ENCODE measurements at places on chromosomes 5 and 9.

GRCh38 chr5:94326586-94326985 is 291.8 kb downstream of the KIAA0825 start:
- no peak for DNase-seq

- no peak for DNase-seq
Observed at GRCh38 chr5:36496471-36496870, 109.9 kb upstream of the SLC1A3 start.

DNA sequence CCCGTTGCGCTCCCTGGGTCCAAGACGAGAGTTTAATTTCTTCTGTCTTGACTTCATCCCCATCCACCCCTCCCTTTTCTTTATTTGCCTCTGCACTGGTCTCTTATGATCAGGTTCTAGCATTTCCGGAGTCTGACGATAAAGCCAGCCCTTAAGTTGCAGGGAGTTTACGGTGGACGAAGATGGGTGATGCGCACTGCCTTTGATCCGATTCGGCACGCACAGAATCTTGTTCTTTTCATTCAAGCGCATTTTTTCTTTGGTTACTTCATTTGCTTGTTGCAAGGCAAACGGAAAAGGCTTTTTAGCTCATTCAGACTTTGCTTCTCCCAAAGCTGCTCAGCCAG is 488 bp upstream of the MCTP1 start:
- no peak for DNase-seq

DNA sequence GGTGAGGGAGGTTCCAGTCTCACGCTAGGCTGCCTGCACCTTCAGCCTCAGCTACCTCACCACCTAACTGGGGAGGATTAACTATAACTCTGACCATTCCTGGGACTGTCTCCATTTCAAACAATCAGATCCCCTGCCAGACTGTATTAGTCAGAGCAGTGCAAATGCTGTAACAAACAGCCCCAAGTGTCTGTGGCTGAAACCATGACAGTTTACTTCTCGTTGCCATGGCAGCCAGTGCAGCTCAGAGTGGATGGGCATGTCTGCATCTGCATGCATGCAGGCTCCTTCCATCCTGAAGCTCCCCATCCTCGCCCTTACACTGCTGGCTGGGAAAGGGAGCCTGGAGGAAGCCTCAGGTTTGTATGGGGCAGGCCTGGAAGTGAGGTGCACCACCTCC is 86.7 kb downstream of the KCNIP1 start:
- no peak for DNase-seq

GRCh38 chr5:13511442-13511841 is 433.0 kb downstream of the DNAH5 start:
- DNase-seq, result no peak

DNA sequence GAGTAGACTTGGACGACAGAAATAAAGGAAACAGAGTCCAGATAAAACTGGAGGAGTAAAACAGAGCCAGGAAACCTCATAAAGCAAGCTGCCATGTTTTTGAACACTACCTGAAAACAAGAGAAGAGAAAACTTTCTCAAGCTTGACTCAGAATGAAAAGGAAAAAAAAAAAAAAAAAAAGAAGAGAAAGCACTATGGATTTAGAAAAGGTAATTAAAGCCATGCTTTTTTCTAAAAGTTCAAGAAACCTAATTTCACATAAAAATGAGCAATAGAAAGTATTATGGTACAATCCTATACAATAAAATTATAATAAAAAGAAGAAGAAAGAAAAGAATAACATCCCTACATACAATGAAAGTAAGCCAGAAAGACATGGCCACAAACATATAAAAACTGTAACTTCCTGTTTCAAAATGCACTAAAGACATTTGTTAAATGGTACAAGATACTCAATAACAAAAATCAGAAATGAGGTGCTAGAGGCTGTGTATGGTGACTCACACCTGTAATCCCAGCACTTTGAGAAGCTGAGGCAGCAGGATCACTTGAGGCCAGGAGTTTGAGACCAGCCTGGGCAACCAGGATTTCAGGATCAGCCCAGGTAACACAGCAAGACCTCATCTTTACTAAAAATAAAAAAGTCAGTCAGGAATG is 129.5 kb downstream of the SIL1 start:
- no peak for DNase-seq

- DNase-seq, result no peak
Observed at GRCh38 chr5:8560776-8561175, 691.8 kb downstream of the MTRR start.

- no peak for DNase-seq
Observed at GRCh38 chr9:80787636-80788035, 901.7 kb downstream of the TLE1 start.

- no peak for DNase-seq
Observed at GRCh38 chr5:109743770-109744212, 54.1 kb downstream of the MAN2A1 start.

- no peak for DNase-seq
Observed at GRCh38 chr9:71854811-71855210, 56.2 kb downstream of the ABHD17B start.

- peak; percentile 60 for DNase-seq
Observed at GRCh38 chr5:132181011-132181629, 46.5 kb downstream of the P4HA2 start.

DNA sequence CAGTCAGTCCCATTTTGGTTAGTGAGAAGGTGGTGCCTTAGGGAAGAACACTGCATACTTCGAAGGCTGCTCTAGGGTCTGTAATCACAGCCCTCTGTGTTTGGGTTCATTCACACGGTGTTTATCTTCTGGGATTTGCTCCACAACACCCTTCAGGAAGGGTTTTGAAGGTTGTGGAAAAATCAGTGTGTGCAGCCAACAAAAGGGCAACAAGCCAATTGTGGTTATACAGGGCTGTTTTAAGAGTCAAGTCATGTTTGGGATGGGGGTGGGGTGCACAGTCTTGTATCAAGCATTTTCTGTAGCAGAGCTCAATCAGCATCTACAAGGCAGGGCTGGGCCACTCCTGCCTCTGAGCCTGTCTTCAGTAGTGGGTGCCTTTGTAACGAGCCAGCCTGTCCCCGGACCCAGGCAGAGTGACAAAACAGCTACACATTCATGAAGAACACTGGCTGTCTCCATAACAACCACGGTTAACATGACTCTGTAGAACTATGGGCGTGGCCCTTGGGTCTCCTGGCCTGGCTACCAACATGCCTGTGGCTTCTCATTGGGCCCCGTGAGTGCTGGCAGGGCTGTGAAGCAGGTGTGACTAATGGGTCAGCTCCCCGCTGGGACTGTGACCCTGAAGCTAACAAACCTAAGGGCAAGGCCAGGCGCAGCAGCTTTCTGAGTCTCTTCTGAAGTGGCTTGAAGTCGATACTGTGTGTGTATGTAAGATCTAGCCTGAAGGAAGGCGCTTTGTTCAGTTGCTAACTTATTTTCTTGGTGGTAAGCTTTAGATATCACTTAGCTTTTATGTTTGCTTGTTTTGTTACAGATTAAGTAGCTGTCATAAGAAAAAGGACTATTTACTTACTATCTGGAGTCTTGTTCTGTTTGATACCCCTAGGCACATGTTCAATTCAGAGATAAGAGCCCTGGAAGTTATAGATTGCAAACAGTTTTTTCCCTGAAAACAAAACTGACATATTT is 27.9 kb upstream of the GOLM1 start:
- DNase-seq, result peak; percentile 86

DNA sequence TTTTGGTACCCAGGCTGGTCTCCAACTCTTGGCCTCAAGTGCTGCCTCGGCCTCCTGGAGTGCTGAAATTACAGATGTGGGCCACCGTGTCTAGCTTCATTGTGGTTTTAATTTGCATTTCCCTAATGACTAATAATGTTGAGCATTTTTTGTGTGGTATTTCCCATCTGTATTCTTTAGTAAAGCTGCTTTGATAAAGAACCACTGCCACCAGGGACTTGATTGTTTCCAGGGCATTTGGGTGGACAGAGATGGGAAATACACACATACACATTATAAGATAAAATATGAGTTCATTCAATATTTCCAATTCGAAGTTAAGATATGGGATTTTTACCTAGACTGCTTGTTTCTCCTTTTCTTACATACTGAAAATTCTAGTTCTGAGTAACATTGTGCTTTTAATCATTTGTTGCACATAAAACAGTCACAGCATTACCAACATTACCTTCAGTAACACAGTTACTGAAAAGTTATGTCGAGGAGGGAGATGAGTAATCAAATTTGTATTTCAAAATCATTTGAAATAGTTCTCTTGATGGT is 28.9 kb downstream of the HABP4 start:
- no peak for DNase-seq

GRCh38 chr5:124697933-124698591 is 48.4 kb downstream of the ZNF608 start:
- DNase-seq, result no peak

DNA sequence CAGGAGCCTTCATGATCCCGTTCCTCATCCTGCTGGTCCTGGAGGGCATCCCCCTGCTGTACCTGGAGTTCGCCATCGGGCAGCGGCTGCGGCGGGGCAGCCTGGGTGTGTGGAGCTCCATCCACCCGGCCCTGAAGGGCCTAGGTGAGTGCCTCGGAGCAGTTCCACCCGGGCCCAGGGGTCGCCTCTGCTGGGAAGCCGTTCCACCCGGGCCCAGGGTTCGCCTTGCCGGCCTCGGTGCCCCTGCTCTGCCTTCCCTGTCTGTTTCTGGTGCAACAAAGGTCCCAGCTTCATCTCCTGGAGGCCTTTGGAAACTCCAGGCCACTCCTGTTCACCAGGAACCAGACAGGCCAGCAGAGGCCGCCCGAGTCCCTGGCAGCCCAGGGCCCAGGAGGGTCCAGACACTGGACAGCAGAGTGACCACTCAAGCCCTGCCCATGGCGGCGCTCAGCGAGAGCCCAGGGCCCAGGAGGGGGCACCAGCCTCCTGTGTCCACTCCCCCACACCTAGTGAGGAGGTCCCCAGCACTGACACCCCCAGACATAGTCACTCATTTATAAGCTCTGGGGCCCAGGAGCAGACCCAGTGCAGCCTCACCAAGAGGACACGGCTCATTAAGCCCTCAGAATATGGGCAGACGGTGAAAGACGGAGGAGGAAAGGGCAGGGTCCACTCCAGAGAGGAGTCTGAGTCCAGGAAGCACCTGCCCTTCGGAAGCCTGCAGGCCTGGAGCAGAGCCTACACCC is 7.5 kb downstream of the SLC6A19 start:
- DNase-seq, result peak; percentile 18

DNA sequence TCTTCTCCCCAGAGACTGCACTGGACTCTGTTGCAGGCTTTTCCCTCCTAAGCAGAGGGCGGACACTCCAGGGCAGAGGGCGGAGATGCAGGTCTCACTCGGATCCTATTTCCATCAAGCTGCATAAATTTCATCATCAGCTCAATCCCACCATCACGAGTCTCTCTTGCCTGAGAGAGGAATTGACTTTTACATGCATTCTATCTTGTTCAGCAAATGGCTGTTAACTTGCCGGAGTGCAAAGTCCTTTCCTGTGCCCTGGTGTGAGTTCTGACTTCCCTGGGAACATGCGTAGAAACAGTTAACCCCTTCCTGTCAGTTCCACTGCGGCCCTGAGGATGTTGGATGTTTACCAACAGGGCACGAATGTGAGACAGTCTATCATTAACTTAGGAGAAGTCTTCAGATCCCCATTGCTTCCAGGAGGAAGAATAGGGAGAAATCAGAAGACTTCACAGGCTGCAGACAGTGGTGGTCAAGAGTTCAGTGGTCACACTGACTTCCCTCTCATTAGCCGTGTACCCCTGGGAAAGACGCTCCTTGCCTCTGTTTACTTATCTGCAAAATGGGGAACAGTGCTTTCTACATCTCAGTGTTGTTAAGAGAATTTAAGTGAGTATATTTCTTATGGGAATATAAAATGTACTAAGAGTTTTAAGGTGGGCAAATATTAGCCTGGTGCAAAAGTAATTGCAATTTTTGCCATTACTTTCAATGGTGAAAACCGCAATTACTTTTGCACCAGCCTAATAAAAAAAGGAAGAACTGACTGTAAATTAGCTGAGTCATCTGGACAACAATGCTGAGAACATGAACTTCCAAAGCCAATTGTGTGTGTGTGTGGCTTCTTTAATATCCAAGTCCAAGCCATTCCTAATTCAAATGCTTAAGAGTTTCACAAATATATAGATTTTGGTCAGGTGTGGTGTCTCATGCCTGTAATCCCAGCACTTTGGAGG is 248.0 kb downstream of the DRD1 start:
- DNase-seq, result peak; percentile 23

- DNase-seq, result peak; percentile 59
Observed at GRCh38 chr5:58582019-58582802, 664 bp upstream of the RAB3C start.

DNA sequence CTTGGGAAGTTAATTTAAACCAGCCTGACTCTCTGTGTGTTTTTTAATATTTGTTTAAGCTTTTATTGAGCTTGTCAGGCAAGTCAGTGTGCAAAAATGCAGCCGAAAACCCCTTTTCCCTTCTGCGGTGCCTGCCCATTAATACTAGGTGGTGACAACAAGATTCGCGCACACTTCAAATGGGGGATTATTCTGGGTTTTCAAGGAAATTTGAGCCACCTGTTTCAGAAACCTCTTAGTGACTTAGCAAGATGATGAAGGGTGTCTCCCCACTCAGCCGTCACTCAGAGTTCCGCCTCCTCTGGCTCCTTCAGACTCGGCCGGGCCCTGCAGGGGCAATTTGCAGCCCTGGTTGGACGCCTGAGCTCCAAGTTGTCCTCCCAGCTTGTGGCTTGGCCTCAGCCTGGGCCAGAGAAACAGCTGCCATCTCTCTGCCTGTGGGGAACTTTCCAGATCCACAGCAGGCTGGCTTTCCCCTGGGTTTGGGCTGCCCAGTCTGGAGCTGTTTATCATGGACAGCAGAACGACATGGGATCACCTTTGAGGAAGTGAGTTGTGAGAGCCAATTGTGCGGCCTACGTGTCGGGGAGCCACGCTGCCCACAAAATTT is 75.9 kb downstream of the SPRY4 start:
- DNase-seq, result peak; percentile 23

DNA sequence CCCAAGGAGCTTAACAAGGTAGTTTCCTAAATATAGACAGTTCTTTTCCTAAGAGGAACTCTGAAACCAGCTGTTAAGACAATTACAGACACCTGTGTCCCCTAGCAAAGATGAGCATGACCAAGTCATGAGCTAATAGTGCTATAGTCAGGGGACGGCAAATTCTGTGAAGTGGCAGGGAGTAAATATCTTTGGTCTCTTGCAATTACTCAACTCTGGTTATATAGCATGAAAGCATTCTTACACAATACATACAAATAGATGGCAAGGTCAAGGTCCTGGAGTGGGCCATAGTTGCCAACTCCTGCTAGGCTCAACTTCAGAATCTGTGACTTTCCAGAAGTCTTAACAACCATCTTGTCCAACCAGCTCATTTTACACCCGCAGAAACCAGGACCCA is 103.7 kb downstream of the RFK start:
- DNase-seq, result no peak

GRCh38 chr5:140324617-140325241 is 21.7 kb downstream of the HBEGF start:
- no peak for DNase-seq

DNA sequence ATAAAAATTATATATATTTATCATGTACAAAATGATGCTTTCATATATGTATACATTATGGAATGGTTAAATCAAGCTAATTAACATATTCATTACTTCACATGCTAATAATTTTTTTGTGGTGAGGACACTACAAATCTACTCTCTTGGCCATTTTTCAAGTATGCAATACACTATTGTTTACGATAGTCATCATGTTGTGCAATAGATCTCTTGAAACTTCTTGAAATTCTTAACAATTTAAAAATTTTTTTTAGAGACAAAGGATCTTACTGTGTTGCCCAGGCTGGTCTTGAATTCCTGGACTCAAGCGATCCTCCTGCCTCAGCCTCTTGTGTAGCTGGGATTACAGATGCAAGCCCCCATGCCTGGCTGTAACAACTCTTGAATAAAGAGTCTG is 45.2 kb upstream of the SHOC1 start:
- no peak for DNase-seq

- no peak for DNase-seq
Observed at GRCh38 chr5:23977365-23977764, 470.0 kb downstream of the PRDM9 start.

- no peak for DNase-seq
Observed at GRCh38 chr5:177476531-177477233, 3.2 kb upstream of the DBN1 start.

All from WTC11 (cell line).